Stimulated activated CD4-positive, alpha-beta T cell treated with anti-CD3 and anti-CD28 coated beads, Interleukin-1b, Interleukin-23, amount 100 ng/mL, for 4 hours (primary cell): ENCODE measurements at places on chromosomes 3 and 15.

DNA sequence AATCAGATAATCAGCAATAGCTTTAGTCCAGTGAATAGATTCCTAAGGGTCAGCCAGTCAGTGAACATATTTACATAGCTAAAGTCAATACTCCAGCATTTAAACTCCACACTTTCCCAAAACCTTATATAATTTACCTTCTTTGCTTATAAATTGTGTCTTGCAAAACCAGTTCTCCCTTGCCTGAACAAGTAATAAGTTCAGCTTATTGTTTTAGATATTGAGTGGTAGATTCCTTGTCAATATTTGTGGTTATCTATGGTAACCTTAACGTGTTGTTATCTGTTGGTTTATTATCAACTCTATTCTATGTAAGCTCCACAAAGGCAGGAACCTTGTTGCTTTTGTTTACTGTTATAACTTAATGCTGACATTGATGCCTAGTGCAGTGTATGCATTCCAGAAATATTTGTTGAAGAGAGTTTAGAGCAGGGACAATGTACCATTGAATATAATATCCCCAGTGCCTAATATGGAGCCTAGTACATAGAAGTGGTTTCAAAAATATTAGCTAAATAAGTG, 24.0 kb downstream of the PLSCR5 start:
- DNase-seq, result no peak

- DNase-seq, result no peak
Observed at GRCh38 chr3:120081719-120082118, 12.5 kb downstream of the GSK3B start.

GRCh38 chr3:112744825-112745566, 101.7 kb downstream of the CD200R1L start:
- no peak for DNase-seq

DNA sequence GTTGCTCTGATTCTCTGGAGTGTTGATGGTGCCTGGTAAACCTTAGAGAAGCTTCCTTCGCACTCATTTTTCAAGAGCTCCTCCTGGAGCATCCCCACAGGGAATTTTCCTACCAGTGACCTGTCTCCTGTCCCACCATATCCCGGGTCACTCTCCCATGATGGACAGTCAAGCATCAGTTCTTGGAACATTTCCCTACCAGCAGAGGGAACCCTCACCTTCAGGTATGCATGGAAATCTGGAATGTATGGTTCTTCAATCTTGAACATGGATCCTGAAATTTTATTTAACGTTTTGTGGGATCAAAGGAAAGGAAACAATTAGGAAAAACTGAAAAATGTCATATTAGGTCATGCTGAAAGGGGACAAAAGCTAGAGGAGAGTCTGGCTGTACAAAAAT, 153.8 kb downstream of the SPATA16 start:
- no peak for DNase-seq

- no peak for DNase-seq
Observed at GRCh38 chr3:109098079-109098644, 19.8 kb downstream of the MORC1 start.
